Forelimb muscle (tissue), 1 donor: ENCODE measurements at places on chromosomes 12 and 14.

GRCh38 chr14:97456958-97457357 is 659.8 kb downstream of the VRK1 start:
- DNase-seq = no peak

DNA sequence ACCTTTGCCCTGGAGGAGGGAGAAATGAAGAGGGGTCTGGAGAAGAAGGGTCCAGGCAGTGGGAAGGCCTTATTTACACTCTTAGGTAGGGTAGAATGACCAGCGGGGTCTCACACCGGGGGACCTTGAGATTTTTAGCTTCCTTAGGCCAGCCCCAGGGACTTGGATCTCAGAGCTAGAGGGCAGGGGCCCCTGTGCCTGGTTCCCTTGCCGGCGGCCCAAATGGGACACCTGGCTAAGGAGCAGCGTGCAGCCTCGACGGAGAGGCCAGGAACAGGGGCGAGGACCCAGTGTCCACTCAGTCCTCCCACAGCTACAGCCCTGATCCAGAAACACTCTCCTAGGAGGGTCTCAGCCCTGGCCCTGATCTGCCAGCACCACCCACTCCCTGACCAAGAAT is 41.8 kb downstream of the DIO3 start:
- DNase-seq = no peak

- no peak for DNase-seq
Observed at GRCh38 chr12:18864900-18865561, 127.1 kb downstream of the CAPZA3 start.

GRCh38 chr12:27000961-27001360 is 13.2 kb downstream of the TM7SF3 start:
- DNase-seq = no peak

DNA sequence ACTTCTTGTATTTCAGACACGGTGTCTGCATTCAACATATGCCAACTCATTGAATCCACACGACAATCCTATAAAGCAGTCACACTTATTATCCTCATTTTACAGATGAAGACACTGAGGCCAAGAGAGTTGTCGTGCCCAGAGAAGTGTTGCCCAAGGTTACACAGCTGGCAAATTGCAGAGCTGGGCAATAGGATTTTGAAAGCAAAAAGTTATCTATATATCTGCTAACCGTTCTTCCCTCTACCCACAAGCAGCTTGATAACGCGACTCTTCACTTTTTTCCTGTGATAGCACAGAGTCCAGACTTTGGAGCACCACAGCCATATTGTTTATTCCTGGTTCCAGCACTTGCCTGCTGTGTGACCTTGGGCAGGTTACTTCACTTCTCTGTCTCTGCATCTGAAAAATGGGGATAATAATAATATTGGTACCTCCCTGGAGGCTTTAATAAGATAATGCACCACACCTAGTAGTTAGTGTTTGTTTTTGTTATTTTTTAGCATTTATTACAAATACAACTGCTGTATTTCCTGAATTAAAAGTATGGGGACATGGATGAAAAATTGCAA is 82.2 kb downstream of the CHST11 start:
- no peak for DNase-seq

GRCh38 chr12:114026805-114027204 is 60.7 kb upstream of the RBM19 start:
- DNase-seq = no peak

- no peak for DNase-seq
Observed at GRCh38 chr12:47799357-47799955, 20.2 kb downstream of the HDAC7 start.
